ENCODE measurements at places on chromosomes 12 and 14.

DNA sequence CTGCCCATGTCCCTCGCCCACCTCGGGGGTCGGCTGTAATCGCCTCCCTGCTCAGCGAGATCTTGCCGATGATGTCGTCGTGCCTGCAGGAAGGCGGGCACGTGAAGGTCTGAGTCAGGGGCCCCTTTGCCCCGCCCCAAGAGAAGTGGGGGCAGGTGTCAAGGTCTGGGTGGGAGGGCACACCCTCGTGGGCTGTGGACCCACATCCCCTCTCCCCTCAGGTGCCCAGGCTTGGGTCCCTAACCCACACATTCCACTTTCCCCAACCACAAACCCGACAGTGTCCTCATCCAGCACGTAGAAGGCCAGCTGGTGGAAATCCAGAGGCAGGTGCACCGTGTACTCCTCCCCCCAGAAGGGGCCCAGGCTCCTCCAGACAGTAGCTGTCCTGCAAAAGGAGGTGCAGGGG lies 7.8 kb downstream of the RASAL1 start:
- no peak for DNase-seq

DNA sequence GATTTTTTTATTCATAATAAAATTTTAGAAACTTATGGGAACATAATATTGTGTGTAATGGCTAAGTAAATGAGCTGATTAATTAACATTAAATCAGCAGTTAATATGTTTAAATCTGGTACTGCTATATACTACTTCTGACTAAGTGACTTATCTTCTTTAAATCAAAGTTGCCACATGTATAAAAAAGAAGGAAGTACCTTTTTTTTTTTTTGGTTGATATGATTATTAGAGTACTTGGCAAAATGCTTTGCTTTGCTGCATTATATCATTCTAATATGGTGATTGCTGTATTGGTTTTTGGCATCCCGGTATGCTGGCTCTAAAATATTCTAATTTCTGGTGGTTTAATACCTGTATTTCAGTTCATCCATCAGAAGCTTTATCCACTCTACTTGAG lies 319.1 kb upstream of the RGS6 start:
- no peak for DNase-seq

DNA sequence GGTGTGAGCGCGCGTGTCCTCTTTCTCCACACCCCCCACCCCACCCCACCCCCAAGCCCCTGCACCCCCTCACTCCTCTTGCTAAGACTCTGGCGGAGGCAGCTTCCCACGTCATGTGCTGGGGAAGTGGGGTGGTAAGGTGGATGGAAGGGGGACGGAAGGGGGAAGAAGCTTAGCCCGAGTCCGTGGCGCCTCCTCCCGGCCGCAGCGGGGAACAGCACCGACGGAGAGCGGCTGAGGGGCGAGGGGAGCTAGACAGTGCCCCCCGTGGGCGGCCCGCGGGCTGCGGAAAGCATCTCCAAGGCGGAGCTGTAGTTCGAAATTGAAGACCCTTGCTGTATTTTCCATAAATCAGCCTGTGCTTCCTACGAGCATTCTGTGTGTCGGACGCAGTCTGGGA lies 588 bp upstream of the GRIN2B start:
- DNase-seq, result no peak

GRCh38 chr12:1435456-1435855 lies 158.9 kb downstream of the FBXL14 start:
- DNase-seq, result no peak

GRCh38 chr12:96208346-96208745 lies 14.2 kb downstream of the ELK3 start:
- no peak for DNase-seq

GRCh38 chr12:67671419-67671818 lies 22.9 kb downstream of the DYRK2 start:
- DNase-seq, result no peak

GRCh38 chr14:31013841-31014240 lies 11.6 kb upstream of the AP4S1 start:
- DNase-seq, result no peak

GRCh38 chr12:121748571-121749265 lies 36.2 kb downstream of the TMEM120B start:
- DNase-seq, result peak; percentile 77

- DNase-seq, result no peak
These were observed 13.6 kb downstream of the SFSWAP start for GRCh38 chr12:131724534-131724933.

GRCh38 chr14:69675877-69676416 lies 64.6 kb downstream of the SUSD6 start:
- DNase-seq, result no peak

DNA sequence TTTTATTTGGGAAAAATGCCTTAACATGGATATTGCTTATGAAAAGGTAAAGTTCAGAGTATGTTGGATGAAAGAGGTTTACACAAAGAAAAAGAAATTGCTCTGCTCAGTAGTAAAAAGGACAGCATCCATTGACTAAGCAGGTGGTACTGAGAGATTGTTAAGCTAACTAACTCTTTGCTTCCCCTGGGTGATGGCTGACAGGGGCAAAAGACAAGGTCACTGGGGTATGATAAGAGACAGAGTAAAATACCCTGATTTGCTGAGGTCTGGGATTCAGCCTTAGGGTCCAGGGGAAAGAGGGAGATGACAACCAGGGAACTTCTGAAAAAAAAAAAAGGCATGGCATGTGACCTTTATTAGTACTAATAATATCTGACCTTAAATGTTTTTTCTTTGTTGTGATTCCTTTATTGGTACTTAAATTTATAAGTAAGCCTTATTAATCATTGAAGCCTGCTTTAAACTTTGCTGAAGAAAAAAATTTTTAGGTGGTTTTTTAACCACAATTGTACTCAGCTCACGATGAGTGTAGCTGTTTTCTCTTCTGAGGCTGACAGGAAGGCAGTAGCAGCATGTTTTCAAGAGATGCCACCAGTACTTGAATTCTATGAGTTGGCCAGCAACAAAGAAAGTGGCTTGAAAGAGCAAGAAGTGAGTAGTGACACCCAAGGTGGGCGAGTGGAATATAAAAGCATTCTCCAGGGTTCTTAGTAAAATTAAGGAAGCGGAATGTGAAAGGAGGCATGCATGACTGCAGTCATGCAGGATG lies 43.7 kb upstream of the KITLG start:
- no peak for DNase-seq

DNA sequence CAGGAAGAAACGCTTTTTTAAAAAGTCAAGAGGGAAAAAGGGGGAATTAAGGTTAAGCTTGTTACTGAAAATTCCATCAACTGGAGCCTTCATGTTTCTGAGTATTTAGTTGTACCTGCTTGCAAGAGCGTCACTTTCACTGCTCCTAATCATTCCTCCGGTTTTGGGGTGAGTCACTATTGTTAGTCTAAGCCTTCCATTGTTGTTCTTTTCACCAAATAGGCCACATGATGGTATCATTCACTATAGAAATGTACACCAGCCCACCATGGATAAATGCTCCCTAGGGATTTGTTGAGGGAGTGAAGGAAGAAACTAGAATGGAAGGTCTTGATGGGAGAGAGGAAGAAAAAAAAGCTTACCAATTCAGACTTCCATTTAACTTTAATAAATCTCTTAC lies 3.0 kb downstream of the IL22 start:
- DNase-seq, result no peak

DNA sequence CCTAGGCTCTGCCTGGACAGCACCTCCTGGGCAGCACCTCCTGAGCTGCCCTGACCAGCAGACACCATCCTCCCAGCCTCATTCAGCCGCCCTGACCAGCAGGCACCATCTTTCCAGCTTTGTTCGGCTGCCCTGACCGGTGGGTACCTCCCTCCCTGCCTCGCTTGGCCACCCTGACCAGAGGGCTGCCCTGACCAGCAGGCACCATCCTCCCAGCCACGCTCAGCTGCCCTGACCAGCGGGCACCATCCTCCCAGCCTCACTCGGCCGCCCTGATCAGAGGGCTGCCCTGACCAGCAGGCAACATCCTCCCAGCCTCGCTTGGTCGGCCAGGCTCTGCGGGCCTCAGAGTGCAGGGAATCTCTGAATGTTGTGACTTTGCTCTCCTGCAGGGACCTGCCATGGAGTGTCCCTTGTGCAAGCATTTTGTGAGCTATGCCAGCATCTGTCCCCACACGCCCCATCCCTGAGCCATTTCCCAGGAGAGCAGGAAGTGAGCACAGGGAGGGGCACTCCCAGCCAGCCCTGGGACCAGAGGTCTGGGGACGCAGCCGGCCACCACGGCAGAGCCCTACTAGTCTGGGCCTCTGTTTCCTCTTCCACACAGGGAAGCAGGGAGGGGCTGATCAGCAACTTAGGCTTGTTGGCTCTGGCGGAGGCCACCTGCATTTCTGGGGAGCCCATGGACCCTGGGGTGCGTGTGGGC lies 265.5 kb downstream of the SEC23A start:
- DNase-seq, result no peak

DNA sequence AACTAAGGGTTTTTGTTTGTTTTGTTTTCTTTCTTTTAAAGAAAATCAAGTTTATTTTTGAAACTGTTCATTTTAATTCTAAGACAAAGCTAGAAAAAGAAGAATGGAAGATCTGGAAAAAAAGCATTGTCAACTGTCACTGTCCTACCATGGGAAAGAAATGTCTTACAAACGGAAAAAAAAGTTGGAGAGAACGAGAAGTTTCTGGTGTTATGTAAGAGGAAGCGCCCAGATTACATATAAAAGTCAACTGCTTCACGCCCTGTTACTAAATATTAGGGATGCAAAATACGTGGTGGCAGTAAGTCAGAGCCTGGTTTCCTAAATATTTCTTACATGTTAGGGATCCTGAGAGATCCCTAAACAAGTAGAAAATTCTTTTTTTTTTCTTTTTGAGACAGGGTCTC lies 14.3 kb upstream of the FBXL14 start:
- no peak for DNase-seq

DNA sequence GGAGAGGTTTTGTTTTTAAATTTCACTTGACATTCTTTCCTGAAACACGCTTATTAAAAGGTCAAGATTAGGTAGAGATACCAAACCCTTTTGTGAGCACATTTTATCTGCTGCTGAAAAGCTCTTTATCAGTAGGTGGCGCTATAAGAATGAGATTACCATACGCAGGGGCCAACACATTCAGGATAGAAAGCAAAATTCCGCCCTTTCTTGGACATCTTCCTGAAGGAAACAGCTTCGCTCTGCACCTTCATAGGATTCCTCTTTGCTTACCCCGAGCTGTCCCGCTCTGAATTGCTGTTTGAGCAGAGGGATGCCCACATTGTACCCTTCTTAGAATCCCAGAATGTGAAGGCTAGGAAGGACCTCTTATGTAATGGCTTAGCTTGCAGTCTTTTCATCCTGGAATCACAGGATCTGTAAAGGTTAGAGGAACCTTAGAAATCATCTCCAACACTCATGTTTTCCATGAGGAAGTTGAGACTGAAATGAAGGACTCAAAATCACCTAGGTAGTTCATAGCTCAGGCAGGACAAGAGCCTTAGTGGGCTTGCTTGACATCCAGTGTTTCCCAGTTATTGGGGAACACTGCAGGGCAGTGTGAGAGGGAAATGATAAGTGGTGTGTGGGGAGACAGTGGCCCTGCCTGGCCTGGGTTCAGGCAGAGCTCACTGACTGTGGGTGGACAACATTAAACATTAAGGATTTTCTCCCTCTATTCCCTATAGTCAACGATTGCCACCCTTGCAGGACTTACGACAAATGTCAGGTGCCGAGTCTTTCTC lies 38.7 kb upstream of the CRY1 start:
- no peak for DNase-seq

DNA sequence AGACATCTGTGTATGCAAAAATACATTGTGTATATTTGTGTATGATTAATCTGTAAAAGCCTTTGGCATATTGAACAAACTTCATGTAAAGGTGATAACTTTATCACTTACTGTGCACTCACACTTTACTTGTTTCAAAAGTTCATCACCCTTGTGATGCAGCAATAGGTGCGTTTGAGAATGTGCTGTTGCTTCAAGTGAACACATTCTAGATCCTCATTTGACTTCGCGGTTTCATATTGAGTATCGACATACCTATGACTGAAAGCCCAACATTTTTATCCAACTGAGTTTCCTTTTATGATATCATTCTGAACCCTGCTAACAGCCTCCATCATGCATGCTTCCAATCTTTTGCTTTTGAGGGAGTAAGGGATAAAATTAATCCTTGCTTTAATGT lies 1086.9 kb downstream of the TMEM121 start:
- DNase-seq, result no peak

DNA sequence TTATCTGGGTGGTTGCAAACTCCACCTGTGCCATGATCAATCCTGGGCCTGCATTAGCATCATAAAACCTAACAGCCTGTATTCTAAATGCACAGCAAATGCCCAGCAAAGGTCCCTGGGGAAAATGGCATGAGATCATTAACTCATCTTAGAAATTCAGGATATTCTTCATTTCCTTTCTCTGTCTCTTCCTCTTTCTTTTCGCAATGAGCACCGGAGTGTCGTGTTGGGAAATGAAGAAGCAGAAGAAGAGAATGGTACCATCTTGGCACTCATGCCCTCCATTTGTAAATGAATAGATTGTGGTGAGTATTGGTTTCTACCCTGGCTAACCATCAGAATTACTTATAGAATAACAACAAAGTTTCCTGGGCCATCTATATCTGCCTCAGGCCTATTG lies 193.6 kb downstream of the GALC start:
- DNase-seq, result no peak

- peak; percentile 81 for DNase-seq
These were observed 109.9 kb downstream of the NCOR2 start for GRCh38 chr12:124457287-124458219.

DNA sequence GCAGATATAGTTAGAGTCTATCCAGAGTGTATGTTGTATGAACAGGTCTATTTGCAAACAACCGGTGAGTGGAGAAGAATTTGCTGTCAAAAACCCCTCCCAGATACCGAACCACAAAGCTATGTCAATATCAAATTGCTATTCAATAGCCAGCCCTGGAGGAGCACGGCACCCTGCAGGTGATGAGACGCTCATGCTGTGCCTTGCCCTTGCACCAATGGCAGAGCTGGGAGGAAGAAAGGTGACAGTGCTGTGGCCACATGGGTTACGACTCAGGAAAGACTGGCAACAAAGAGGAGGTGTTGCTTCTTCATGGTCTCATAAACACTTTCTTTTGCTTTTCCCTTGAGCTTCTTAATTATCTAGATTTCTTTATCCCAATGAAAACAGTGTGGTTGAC lies 55.7 kb downstream of the PAX9 start:
- no peak for DNase-seq

GRCh38 chr12:125688881-125689280 lies 623.6 kb downstream of the AACS start:
- DNase-seq, result no peak

DNA sequence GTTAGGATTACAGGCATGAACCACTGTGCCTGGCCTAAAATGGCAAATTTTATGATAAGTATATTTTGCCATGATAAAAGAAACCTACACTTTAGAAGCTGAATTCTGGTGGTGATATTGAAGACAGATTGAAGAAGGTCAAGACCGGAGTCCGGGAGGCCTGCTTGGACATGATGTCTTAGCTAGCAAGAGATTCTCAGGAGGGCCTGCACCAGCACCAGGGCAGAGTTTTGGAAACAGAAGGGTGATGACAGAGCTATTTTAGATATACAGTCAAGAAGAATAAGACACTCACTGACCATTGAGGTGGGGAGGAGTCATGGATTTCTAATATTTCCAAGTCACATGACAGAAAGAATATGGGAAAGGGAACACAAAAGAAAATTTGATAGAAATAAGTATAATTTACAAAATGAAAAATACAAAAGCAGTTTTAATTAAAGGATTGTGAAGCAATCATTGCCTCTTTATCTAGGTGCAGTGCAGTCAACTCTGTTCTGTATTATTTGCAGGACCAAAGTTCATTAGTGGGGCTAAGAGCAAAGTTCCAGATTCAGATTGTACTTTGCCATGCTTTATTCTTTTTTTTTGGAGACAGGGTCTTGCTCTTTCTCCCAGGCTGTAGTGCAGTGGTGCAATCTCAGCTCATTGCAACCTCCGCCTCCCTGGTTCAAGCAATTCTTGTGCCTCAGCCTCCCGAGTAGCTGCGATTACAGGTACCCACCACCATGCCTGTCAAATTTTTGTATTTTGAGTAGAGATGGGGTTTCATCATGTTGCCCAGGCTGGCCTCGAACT lies 9.3 kb upstream of the PPP4R3A start:
- DNase-seq, result no peak

All from ovary (tissue), 10 donors.